NCI-H1105 treated with DMSO at 0.1 percent for 48 hours (cell line): ENCODE measurements at places on chromosomes 3 and 15.

DNA sequence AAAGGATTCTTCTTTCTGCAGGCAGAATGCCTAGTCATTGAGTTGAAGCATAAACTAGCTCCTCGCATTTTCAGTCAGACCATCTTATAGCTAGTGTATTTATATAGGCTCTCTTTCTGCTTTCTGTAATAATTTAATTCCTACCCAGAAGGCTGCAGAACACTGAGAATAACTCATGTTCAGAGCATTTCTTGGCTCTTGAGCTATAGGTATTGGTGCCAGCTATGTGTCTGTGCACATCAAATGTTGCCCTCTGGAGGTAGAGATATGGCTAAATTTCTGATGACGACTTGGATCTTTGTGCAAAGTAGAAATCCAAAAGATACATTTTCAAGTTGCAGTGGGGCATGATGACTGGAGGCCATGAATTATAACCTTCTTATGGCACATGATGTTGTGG, 336.2 kb upstream of the TPM1 start:
- no peak for DNase-seq

DNA sequence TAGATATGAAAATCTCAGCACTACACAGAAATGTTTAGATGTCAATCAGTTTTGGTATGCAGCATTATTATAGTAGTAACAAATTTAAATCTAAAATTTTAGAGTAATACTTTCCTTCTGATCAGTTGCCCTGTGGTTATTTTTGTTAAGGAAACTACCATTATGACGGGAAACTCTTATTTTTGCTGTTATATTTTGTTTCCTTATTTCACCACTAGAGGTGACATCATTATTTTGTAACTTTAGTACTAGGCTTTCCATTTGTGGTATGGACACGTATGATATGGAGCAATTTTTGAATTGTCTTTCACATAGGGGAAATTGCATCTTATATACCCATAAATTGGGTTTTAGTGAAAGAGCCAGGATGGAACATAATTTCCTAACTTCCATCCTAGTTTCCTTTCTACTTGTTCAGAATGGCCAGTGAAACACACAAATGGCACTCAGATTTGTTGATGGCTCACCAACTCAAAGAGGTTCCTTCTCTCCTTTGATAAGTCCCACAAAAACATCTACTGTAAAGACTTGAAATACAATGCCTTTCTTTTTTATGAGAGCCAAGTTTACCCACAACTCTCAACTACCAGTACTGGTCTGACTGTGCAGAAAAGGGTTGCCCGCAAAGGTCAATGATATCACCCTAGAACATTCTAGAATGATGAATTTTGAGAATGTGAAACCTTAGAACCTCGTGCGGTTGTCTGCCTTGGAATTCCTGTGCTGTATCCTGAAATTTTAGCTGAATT, 19.4 kb upstream of the PPP4R2 start:
- DNase-seq, result no peak

DNA sequence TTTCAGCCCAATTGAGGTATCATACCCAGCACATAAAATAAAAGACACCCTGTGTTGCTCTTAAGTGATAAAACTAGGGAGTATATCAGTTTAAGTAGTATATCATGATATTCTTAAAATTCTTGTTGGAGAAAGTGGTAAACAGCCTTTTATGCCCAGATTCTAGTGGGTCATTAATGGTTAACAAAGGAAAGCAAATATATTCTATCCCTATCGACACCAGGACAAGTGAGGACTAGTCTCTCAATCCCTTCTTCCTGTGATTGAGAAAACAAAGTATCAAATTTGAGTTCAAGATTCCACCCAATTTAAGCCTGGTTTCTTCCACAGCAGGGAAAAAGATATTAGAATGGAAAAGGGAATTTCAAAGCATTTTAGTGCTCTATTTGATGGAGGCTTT, 142.4 kb upstream of the IL12A start:
- peak; percentile 58 for DNase-seq

DNA sequence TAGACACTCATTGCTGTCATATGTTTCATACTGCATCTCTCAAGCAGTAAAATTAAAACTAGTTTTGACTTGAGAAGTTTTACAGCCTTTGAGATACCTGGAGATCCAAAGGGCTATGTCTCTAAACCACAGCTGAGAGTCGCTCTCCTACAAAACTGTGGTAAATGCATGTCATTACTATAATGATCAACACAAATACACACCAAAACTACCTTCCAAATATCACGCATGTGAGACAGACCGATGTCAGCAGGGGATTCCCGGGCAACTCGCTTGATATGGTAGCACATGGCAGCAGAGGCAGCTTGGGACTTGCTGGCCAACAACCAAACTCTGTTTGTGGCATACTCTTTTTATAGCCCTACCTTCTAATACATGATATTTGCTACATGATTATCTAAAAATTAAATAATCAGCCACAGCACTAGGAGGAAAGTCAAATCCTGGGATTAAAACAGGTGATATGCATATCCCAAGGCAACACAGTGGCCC, 56.3 kb downstream of the PDZRN3 start:
- DNase-seq, result no peak

- DNase-seq, result no peak
These were observed 116.9 kb upstream of the NMNAT3 start for GRCh38 chr3:139794469-139795265.

- DNase-seq, result no peak
These were observed 146.4 kb upstream of the LIPC start for GRCh38 chr15:58285212-58285920.

DNA sequence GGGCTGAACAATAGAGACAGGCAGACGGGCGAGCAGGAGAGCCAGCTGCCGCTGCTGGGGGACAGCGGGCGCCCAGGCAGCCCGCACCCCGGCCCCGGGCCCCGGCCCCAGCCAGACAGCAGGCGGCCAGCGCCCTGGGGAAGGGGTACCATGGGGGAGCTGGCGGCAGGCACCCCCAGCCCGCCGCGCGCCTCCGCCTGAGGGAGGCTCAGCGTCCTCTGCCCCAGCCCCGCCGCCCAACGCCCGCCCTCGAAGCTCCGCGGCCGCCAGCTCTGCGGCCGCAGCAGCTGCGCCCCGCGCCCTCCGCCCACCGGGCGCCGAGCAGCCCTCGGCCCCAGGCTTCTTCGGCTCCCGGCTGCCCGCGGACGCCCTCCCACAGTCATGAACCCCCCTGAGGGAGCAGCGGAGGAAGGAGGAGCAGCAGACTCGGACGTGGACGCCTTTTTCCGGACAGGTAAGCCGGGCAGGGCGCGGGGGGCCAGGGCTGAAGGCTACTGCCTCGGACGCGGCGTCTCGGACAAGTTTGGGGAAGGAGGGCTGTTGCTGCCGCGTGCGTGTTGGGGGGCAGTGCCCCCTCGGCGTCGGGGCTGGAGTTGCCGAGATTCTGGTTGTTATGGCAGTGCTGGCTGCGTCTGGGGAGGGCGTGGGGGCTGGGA, 41.6 kb upstream of the ROPN1 start:
- peak; percentile 51 for DNase-seq

DNA sequence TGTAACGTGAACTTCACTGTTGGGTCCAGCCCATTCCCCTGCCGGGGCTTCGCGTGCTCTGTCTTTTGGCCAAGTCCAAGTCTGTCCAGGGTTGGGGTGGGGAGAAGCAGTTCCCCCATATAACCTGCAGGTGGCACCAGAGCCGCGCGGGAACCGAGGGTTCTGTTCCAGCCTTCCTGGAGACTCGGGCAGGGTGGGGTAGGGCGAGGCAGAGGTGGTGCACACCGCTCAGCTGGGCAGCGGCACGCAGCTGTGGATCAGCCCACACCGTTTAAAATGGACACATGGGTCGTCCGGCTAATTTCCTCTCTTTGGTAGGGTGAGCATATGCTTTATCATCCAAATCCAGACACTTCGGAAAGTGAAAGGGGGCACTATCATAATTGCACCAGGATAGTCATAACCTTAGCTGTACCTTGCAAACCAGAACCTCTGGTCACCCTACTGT, 118.1 kb downstream of the TBC1D2B start:
- peak; percentile 22 for DNase-seq

DNA sequence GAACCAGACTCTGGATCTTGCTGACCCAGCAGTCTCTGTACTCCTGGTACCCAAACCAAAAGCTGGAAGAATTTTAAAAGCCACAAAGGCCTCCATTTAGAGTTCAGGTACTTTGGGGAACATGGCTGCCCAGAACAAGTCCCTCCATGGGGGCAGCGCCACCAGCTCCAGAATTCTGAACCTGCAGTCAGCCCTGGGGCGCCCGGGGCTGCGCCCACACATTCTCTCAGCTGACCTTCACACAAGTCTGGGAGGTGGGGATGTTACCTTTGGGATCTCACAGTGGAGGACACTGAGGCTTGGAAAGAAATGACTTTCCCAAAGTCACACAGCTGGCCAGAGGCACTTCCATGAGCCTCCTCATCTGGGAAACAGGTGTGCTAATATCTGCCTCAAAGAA, 154.8 kb downstream of the RAB11A start:
- no peak for DNase-seq

- DNase-seq, result no peak
These were observed 97.6 kb upstream of the RASGRP1 start for GRCh38 chr15:38662033-38662802.

GRCh38 chr3:4271834-4272233, 31.3 kb upstream of the SETMAR start:
- peak; percentile 17 for DNase-seq

DNA sequence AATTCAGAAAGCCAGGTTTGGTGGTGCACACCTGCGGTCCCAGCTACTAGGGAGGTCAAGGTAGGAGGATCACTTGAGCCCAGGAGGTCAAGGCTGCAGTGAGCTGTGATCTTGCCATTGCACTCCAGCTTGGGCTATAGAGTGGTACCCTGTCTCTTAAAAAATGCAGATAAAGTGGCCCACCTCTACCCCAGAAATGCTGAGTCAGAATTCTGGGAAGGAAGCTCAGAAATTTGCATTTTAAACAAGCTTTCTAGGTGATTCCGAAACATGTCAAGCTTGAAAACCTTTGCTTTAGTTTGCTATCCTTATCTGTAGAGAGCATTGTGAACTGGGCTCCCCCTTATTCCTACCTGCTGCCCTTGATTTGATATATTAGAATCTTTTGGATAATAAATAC, 7.7 kb downstream of the MED12L start:
- DNase-seq, result no peak

DNA sequence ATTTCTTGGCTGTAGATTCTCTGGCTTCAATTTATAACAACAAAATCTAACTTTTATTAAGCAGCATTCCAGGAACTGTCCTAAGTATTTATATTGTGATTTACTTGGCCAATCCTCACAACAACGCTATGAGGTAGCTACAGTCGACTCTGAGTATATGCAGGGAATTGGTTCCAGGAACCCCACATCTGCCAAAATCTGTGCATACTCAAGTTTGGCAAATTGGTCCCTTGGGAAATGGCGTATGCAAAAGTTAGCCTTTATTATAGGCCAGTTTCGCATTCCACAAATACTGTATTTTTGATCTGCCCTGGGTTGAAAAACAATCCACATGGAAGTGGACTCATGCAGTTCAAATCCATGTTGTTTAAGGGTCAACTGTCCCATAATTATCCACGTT, 53.9 kb downstream of the RAP2B start:
- no peak for DNase-seq

DNA sequence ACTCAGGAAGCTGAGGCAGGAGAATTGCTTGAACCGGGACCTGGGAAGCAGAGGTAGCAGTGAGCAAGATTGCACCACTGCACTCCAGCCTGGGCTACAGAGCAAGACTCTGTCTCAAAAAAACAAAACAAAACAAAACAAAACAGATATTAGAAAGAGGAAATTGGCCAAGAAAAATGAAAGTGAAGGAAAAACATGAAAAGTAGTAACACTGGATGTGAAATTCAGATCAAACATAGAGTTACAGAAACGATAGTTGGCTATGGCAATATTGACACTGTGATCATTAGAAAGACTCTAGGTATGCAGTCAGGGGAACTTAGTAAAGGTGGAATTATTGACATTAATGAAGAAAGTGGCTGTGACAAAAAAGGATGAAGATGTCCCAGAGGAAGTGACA, 13.2 kb upstream of the TIPARP start:
- no peak for DNase-seq

GRCh38 chr3:173513123-173513522, 115.6 kb downstream of the NLGN1 start:
- DNase-seq, result no peak

DNA sequence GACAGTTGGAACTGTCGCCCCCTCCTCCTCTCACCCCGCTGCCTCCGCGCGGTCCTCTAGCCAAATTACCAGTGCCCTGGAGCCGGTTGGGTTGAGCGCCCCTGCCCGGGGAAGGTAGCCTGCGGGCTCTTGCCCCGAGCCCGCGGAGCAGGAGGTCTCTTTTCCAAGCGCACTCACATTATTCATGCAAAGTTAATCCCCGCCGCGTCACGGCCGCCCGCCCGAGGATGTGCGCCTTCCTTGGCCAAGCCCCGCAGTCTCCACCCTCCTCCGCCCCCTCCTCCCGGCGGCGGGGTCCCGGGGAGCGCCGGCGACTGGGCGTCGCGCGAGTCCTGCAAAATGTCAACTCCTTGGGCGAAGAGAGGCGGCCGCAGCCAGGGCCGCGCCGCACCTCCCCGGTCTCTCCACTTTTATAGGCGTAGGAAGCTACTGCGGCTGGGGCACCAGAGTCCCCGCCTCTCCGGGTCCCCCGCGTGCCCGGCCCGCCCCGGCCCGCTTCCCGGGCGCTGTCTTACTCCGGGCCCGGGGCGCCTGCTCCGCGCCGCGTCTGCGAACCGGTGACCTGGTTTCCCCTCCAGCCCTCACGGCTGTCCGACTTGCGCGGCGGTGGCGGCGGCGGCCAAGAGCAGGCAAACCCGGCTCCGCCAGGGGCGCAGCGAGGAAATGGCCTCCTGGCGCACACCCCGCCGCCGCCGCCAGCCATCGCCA, at the start of gene THRB:
Gene THRB (minus strand): TSS at position 233 of the 708 bp plus-strand sequence.
- peak; percentile 24 for DNase-seq

DNA sequence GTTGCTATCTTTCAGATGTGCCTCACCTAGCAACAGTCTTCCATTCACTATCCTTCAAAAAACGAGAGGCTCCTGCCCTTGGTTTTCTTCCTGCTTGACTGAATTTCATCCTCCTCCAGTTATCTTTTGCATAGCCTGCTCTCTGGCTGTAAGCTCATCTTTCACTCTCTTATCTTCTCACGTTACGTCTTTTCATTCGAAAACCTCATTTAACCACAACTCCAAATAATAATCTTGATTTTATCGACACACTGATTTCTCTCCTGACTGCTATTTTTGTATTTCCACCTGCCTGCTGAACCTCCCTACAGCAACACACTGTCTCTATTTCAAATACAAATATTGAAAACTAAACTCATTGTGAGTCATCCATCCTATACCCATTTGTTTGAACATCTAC, 230.7 kb upstream of the TMC3 start:
- DNase-seq, result no peak
